ENCODE measurements at places on chromosomes 16 and 17.

- no peak for DNase-seq
Observed at GRCh38 chr17:36849871-36850348, 87.4 kb upstream of the LHX1 start.

DNA sequence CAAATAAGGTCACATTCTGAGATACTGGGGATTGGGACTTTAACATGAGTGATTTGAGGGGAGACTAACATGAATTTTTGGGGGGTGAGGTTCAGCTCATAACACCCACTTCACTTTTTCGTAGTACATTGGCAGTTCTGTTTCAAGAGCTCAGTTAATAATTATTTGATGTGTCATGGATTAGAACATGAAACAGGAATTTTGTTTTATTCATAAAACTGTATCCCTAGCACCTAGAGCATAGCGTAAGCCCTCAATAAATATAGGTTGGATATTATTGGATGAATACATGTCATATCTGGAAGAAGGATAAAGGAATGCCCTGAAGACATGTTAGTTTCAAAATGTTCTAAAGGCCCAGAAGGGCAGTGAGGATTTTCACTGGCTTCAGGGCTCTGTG lies 119.8 kb downstream of the PRKCA start:
- DNase-seq = no peak

DNA sequence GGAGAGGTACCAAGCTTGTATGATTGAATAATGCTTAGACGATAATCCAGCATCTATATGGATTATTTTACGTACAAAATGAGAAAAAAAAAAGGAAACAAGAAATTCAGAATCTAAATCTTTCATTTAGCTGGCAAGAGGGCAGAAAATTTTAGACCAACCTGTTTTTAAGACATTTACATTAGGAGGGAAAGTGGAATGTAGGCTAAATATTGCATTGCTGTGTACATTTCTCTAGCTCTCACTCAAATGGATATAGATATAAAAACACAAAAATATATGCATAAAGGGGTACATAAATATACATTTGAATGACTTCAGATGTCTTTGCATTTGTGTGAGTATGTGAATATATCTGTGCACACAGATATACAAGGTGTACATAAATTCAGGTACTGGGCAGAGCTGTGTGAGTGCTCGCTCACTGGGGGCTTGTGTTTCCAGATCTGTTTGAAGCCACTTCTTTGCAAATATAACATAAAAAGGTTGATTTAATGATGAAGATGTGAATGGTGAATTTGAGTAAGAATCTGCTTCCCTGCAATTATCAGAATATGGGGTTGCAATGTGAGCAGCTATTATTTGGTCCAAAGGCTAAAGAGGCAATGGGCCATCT lies 14.2 kb upstream of the ZFHX3 start:
- DNase-seq = no peak

GRCh38 chr17:30363715-30364202 lies 15.0 kb upstream of the CPD start:
- no peak for DNase-seq

GRCh38 chr17:39153599-39154051 lies 2.2 kb upstream of the PLXDC1 start:
- DNase-seq = peak; percentile 87

DNA sequence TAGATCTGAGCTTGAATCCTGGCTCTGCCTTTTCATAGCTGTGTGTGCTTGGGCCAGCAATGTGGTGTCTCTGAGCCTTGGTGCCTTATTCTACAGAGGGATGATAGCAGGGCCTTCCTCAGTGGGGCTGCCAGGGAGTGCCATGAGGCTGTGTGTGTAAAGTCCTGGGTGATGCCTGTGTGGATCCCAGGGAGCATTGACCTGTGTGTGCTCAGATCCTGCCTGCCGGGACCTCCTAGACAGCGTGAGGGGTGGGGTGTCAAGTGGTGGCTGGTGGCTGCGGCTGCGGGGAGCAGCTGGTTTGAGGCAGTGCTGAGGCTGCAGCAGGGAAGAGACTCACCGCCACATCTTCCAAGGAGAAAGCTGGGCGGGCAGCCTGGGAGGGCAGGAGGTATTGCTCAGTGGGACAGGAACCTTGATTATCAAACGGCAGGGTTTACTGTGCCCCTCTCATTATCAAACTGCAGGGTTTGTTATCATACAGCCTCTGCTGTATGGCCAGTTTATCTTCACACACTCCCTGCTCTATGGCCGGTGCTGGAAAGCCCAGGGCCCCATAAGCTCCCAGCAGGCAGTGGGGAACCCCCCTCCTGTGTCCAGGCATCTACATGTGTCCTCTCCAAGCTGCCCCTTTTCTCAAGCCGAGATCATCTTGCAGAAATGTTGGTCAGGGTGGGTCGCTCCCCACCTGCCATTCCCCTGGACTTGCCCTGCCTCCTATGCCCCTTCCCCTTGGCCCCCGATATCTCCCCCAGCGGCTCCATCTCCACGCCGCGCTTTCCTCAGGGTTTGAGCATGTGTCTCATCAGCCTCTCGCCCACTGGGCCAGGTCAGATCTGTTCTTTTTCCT lies 3.1 kb upstream of the ADCY7 start:
- no peak for DNase-seq

- no peak for DNase-seq
Observed at GRCh38 chr17:74110467-74110866, 93.0 kb upstream of the RPL38 start.

GRCh38 chr16:49458656-49459445 lies 85.2 kb downstream of the C16orf78 start:
- DNase-seq = no peak

DNA sequence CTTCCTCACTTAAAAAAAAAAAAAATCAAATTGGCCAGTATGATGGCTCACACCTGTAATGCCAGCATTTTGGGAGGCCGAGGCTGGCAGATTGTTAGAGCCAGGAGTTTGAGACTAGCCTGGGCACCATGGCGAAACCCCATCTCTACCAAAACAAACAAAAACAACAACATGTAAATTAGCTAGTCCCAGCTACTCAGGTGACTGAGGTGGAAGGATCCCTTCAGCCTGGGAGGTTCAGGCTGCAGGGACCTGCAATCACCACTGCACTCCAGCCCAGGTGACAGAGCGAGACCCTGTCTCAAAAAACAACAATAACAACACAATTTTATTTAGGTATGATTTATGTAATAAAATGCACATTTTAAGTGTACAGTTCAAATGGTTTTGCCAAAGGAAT lies 6.3 kb upstream of the EPOP start:
- no peak for DNase-seq

DNA sequence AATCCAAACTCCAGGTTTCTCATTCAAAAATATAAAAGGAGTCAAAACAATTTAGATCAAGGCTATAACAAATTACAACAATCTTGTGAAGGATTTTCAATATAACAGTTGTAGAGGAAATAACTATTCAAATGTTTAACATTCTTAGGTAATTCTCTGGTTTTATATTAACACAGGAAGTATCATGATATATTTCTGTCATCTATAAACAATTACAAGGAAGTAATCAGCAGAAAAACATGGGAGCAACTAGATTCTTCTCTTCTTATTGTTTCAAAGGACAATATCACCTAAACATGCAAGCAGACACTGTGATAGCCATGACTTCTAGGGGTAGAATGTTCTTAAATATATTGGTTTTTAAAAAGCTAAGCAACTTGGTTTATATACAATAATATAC lies 49.9 kb downstream of the FBXL20 start:
- DNase-seq = no peak

DNA sequence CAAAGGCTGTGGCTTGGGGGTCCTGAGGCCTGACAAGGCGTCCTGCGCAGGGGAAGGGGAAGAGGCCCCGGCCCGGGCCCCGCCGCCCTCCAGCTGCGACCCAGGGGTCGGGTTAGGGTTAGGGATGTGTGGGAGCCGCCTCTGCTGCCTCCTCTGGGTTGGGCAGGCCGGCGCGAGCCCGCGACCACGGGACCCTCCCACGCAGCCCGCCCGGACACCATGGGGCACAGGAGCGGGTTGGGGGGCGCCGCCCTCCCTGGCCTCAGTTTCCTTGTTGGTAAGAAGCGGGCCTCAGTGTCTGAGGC lies 386 bp downstream of the CIAO3 start:
- no peak for DNase-seq

DNA sequence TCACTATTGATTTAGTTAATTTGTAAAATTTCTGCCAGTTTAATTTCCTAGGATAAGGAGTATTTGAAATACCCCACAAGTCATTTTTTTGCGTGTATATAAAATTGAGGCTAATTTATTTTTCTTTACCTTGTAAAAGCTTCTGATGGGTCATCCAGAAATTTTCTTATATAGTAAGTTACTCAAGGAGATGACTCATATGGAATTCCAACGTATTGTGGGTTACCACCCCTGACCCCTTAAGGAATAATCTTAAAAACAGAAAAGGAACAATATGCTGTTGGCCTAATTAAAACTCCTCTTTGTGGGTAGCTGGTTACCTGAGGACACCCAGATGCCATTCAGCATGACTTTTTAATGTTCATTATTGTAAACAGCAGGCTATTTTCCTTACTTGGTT lies 13.6 kb downstream of the HEATR6 start:
- DNase-seq = no peak

DNA sequence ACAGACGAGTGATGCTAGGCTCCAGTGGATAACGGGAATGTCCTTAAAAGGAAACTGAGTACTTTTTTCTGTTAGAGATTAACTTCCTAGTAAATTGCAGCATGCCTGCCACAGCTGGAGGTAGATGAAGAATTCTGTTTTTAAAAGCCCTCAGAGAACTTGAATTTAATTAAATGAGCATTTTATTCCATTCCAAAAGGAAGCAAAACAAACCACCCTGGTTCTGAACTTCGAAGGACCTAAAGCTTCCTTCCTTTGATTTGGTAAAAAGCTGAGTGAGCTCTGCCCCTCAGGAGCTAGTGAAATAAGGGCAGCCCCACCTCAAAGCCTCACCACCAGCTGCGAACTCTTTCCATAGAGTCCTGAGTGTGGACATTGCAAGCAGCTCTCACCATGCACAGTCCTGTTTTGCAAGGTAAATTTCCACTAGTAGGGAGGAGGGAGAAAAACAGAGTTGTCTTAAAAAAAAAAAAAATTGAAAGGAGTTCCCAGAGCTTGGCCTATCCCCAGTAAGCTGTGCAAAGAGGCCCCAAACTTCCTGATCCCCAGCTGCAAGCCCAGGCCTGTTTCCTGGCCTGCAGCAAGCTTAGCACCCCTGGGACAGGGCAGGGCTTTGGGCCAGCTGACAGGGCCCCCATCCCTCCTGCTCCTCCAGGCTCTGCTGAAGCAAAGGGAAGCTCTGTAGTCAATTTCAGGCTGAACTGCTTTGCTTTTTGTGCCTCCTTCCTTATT lies 11.2 kb downstream of the CHD9NB start:
- peak; percentile 66 for DNase-seq

DNA sequence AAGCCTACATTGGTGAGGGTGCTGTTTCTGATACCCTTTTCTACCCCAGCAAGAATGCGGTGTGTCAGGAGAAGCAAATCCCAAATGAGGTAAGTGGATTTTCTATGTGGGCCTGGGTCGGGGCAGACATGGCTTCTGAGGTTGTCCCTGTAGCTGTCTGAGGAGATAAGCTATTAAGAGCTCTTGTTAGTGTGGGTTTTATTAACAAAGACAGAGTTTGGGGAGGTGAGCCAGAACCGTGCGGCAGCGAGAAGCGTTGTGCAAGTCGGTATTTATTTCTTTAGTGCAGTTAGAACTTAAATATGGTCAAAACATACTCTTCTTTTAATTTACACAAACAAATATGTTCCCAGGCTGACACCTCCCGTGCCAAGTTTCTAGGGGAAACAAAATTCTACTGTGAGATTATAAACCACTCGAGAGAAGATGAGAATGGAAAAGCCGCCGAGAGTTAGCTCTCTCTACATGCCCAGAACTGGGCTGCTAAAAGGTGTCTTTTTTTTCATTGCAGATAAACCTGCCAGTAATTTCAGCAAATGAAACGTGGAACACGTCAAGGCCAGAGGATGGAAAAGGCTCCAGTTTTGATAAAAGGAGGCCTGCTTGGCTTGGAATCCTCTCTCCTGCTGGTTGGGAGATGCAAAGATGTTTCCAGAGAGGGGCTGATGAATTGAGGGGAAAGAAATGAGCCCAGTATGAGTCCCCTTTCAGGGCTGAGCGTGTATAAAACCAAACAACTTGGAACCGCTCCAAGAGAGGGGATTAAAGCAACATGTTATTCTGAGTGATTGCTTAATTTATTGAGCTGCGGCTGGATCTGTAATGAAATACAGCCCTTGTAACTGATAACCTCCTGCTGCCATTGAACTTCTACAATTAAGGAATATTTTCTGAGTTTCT lies 254.6 kb downstream of the MRTFB start:
- DNase-seq = no peak

GRCh38 chr16:4316108-4316863 lies 419 bp downstream of the GLIS2 start:
- DNase-seq = no peak

GRCh38 chr17:5354886-5355415 lies 64.5 kb downstream of the NUP88 start:
- DNase-seq = no peak

- no peak for DNase-seq
Observed at GRCh38 chr16:84643674-84644073, 4.6 kb upstream of the KLHL36 start.

- DNase-seq = no peak
Observed at GRCh38 chr17:72474243-72474642, 353.4 kb downstream of the SOX9 start.

- no peak for DNase-seq
Observed at GRCh38 chr16:15836965-15837611, 19.7 kb downstream of the MYH11 start.

DNA sequence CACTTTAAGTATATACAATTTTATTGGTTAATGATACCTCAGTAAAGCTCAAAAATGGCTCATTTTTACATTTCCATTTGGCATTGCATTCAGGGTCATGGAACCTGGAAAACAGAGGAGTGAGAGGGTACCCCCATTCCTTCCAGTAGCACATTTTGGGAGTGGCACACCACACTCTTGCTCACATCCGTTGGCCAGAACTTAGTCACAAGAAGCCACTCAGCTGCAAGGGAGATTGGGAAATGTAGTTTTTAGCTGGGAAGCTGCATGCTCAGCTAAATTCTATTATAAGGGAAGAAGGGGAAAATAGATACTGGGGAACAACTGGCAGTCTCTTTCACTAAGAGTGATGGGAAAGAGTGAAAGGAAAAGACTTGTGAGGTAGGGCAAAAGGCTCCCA lies 102.5 kb upstream of the TMEM97 start:
- DNase-seq = no peak

Data from gastrocnemius medialis (tissue), 4 donors.